ENCODE measurements at places on chromosomes 2 and 18.

DNA sequence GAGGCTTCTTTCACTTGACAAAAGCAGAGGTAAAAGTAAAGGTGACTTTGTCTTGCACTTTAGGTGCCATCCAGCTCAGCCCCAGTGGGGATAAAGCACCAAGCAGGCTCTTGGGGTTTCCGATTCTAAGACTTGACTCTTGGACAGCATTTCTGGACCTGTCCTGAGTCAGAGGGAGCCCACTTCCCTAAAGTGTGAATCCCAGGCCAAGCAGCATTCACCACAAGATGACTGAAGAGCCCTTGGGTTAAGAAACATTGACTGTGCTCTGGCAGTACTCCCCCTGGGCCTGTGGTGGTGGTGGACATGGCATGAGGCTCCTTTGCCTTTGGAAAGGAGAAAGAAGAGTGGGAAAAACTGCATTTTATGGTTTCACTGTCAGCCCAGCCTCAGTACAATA, 638.0 kb upstream of the VRK2 start:
- no peak for DNase-seq

GRCh38 chr2:114642166-114642770, 199.8 kb downstream of the DPP10 start:
- no peak for DNase-seq

- no peak for DNase-seq
Measured at GRCh38 chr2:233996000-233996399, 54.5 kb upstream of the SPP2 start.

DNA sequence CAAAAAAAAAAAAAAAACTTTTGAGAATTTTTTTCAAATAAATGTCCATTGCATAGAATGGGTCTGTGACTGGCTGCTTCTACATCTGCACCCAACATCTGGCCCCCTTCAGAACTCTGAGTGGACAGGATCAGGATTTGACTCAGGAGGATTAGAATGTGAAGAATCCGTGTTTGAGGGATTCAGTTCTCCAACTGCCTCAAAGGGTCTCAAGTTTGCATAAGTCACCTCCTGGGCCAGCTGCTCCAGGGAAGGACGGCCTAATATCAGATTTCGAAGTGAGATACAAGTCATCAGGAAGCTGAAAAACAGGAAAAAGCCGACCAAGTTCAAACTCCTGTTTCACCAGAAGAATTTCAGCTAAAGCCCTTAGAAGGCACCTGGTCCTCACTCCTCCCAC, 10.9 kb downstream of the MAT2A start:
- DNase-seq: no peak

DNA sequence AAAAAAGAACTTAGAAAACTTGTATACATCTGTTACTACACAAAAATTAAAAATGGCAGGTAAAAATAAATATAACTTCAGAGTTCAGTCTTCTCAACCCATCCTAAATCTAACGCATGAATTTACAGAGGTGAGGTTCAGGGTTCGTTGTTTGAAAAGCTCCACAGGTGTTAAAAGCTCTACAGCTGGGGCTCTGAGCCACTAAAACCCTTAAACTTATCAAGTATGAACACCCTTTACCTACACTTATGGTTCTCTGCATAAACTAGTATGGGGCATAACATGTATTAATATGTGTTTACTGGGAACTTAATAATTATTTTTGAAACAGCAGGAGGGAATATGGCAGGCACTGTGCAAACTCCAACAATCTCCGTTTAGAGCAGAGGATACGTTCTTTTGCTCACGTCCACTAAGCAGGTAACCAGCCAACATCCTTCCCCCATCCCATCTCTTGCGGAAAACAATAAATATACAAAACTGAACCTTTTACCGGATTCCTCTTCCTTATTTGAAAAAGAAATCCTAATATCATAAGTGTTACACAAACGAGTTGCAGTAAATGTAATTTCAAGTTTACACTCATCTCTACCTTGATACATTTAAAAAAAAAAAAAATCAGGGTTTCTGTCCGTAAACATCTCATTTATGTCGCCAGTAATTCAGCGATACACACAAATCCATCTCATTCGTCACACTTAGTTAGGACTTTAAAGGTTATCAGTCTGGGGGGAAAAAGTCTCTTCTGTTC, 1.3 kb downstream of the PIAS2 start:
- DNase-seq: no peak

- no peak for DNase-seq
Measured at GRCh38 chr18:21702602-21703001, 2.0 kb downstream of the ABHD3 start.

GRCh38 chr18:78323453-78324197, 656.0 kb upstream of the SALL3 start:
- DNase-seq: no peak

GRCh38 chr2:68877079-68877772, 6.0 kb upstream of the BMP10 start:
- DNase-seq: no peak

GRCh38 chr18:49013961-49014604, 63.3 kb upstream of the SMAD7 start:
- no peak for DNase-seq

GRCh38 chr2:210203147-210203546, 22.1 kb downstream of the ACADL start:
- no peak for DNase-seq

All from hematopoietic multipotent progenitor cell treated with erythropoietin and hydrocortisone succinate and interleukin-3 and kit ligand, for 17 days (in vitro differentiated cells).